ENCODE measurements at places on chromosomes 13 and 19.

- no peak for DNase-seq
These were observed 202.3 kb upstream of the KLHL1 start for GRCh38 chr13:70310396-70311119.

DNA sequence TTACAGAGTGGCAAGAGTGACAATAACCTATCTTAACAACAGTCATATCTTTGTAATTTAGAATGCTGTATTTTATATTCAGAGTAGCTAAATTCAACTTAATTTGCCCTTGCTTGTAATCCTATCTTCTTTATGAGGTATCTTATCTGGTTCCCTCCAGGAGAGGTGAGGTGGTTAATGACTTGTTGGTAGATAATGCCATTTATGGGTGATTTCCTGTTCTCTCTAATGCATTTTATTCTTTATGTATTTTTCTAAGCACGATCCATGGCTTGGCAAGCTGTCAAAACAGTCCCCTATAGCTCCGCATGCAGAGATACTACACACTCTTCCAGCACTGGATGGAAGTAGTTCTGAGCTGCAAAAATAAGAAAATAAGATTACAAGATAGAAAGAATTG is 267.9 kb downstream of the LMO7 start:
- DNase-seq = no peak

DNA sequence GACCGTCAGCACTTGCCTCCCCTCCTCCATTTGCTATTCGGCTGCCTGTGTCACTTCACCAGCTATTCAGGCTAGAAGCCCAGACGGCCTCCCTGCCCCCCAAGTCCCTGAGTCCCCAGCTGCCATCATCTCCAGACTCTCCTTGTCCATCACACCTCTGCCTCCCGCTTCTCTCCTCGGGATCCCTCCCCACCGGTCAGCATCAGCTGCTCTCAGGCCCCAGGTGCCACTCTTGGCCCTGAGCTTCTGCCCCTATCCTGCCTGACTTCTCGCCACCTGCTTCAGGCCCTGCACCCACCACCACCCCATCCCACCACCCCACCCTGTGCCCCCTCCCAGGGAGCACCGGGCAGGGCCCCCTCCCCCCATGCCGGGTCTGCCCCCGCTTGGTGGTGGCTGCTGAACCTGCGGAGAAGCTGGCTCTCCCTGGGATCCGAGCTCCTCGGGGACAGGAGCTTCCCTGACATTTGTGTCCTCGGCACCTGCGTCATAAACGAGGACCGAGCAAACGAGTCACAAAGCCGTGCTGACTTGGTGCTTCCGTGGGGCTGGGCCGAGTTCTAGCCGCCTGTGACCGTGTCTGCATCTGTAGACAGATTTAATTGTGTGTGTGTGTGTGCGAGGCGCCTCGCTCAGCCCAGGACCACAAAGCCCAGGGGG is 70.3 kb upstream of the MCF2L start:
- DNase-seq = no peak

DNA sequence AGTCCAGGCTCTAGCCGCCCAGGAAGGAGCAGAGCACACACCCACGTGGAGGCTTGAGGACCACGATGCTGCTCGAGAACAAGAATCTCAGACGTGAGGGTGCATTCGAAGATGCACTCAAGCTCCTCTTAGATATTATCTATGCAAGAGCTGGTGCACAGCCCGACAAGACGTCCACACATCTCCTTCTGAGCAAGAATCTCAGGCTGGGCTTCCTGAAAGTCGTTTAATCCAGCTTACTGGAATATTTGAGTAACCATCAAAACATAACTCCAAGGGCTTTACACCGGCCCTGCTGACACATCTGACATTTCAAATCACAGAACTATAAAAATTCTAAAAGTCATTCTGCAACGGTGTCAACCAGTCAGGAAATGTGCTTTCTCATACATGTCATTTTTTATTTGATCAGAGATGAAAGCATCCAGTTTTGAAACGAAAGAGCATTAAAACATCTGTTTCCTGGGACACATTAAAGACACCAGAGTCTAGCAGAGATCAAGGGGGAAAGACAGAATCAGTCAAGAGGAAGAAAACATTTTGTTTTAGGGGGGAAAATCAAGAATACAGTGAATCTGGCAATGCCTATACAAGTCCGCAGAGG is 177.7 kb upstream of the IRS2 start:
- DNase-seq = no peak

DNA sequence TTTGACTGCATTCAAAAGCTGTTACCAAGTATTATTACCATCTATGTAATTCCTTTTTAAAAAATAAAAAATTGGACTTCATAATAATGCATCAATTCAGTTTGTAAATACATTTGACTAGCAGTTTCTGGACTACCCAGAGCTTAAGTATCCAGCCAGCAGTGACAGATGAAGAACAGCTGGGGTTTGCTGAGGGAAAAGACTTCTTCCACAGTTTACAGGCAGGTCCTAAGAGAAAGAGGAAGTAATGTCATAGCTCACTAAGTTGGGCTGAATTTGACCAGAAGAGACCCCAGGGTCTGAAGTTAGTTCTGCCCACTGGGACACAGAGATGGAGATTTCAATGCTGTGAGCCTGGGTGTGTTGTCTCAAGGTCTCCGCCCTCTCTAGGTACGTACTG is 96.4 kb downstream of the MBNL2 start:
- no peak for DNase-seq

DNA sequence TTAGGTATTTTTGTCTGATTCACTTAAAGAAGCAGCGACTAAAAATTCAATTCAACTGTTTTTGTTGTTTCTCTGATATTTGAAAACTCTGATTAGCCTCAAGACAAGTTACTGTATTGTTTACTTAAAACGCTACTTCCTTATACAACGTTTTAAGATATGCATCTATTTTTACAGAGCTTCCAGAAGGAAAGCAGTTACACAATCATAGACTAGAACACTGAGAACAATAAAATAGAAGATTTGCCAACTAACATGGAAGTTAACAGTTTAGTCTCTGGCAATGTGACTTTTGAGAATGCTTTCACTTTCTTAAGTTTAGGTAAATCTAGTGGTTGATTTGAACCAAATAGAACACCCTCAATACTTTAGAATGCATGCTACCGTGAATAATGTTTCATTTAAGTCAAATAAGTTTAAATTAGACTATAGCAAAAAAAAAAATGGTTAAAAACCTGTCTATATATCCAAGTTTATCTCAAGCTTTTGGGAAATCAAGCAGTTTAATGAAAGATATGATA is 614.8 kb downstream of the DACH1 start:
- no peak for DNase-seq

DNA sequence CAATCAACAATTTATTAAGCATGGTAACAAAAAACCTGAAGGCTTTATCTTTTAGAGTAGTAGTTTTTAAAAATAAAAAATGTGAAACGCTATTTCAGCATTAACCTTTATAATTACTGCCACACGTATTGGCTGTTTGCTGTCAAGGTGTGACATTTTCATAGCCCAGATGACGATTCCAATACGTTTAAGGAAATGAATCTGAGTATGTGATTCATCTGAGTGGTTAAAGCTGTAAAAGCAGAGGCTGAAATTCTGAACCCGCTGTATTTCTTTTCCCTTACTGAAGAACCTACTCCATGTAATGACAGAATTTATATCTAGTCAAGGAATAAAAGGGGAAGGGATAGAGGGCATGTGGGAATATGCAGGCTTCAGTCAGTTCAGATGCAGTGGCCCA is 166.0 kb downstream of the LMO7 start:
- DNase-seq = no peak

- no peak for DNase-seq
These were observed 24.7 kb upstream of the MIER2 start for GRCh38 chr19:369256-369655.

DNA sequence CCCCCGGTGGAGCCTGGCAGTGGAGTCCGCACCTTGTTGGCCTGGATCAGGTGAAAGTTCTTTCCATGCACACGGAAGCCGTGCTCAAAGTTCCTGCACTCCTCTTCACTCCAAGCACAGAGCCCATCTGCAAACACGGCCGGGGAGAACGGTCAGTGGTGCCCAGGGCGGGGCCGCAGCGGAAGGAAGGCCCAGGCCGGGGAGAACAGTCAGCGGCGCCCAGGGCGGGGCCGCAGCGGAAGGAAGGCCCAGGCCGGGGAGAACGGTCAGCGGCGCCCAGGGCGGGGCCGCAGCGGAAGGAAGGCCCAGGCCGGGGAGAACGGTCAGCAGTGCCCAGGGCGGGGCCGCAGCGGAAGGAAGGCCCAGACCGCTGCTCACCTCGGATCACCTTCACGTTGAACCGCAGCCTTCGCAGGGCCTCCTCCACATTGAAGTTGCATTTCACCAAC is 20.6 kb upstream of the PLPP2 start:
- DNase-seq = no peak

Measured in AG08396 (cell line).